ENCODE measurements at places on chromosomes 7 and 10. TPM values are rescaled to one million over a fixed set of nuclear protein-coding genes. Genes with fewer than 3 reads are reported as not detected.
A peak's percentile ranks its signal among the peaks of the same experiment; 100 is the strongest.

DNA sequence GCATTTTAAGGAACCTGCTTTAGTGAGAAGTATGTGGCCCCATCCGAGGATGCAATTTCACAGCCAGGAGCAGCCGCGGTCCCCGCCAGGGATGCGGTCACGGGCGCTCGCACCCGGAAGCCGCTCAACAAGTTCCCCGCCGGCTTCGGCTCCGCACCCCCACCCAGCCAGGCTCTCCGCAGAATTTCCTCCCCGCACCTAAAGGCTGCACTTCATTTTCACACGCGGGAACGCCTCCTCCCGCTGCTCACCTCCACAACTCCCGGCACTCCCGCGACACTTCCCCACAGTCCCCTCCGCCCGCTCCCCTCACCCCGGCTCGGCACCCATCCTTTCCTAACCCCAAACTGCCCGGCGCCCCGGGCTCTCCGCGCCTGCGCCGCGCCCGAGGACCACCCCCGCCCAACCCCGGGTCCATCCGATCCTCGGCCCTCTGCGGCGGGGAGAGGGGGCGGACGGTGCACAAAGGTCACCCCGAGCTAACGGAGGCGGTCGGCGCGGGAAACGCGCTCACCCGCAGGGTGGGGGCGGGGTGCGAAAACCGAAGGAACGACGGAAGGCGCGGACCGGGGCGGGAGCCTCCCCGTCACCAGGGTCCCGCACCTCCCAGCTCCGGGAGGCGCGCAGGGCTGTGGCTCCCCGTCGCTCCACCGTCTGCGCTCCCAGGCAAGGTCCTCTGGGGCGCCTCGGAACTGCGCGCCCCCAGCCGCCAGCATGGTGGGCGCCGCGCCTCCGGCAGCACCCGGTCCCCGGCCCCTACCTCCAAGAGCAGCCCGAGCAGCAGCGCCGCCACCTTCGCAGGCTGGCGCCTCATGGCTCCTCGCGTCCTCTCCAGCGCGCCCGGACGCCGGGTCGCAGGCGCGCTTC is 558 bp downstream of the VOPP1 start:
- peak; percentile 53 for DNase-seq

- DNase-seq: no peak
These were observed 7.6 kb upstream of the BPGM start for GRCh38 chr7:134639061-134639460.

DNA sequence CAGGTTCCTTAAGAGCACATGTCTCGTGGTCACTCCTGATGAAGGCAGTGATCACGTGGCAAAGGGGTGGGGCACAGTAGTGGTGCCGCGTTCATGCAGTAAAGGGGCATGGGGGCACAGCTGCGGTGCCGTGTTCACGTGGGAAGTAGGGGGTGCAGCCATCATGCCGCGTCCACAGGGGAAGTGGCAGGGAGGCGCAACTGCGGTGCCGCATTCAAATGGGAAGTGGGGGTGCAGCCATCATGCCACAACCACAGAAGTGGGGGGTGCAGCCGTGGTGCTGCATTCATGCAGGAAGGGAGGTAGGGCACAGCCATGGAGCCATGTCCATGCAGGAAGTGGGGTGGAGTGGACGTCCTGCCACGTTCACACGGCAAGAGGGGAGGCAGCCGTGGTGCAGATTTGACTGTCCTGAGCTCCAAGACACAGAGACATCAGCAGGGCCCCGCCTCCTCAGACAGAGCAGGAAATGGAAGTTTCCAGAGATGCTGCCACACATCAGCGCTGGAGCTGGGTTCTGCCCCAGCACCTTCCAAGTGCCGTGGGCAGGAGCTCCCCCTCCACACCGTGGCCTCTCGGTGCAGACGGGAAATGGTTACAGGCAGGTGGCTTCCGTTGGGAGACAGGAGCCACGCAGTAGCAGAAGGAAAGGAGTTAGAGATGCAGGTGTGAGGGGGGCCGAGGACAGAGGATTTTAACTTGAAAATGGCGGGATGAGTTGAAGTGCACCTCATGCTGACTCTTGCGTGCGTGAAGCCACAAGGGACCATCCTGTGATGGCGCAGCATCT is 95.0 kb upstream of the DDC start:
- no peak for DNase-seq

IRF5 gene
- total RNA-seq: 2.2 TPM

GRCh38 chr7:2373124-2373556 is 18.5 kb downstream of the EIF3B start:
- DNase-seq: no peak

- DNase-seq: peak; percentile 51
These were observed 41.5 kb downstream of the PRF1 start for GRCh38 chr10:70561070-70561469.

DNA sequence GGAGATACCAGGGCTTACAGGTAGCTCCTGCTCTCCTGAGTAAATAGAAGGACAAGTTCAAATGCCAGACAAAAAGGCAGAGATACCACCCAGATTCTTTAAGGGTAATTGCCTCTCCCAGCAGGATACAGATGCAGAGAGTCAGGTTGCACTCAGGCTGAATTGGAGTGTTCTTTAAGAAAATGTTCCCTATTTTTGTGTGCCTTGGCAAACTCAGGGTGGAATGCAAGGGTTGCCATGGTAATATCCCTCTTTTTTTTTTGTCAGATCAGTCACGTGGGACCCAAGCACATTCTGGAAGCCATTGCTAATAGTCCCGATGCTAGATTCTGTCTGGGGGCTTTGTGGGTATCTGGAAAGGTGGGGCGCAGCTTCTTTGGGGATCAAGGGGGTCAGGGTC is 628.0 kb downstream of the CALN1 start:
- no peak for DNase-seq

DNA sequence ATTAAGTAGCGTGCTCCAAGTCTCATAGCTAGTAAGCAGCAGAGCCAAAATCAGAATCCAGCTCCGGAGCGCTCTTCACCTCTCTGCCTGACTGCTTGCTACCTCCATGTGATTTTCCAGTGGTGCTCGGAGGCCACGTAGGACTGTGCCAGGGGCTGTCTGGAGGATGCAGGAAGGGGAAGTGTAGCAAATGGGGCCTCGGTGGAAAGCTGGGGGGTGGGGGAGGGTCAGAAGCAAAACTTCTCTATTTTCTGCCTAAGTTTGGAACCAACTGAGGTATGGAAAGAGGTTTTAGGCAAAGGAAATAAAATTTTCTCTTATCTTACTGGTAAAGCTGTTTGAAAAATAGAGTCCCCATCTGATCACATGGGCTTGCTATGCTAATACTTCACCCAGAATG is 108.7 kb downstream of the TBXAS1 start:
- peak; percentile 26 for DNase-seq

- DNase-seq: no peak
These were observed 63.0 kb downstream of the INSIG1 start for GRCh38 chr7:155360495-155361345.

GRCh38 chr7:36185092-36185491 is 32.0 kb downstream of the EEPD1 start:
- no peak for DNase-seq

DNA sequence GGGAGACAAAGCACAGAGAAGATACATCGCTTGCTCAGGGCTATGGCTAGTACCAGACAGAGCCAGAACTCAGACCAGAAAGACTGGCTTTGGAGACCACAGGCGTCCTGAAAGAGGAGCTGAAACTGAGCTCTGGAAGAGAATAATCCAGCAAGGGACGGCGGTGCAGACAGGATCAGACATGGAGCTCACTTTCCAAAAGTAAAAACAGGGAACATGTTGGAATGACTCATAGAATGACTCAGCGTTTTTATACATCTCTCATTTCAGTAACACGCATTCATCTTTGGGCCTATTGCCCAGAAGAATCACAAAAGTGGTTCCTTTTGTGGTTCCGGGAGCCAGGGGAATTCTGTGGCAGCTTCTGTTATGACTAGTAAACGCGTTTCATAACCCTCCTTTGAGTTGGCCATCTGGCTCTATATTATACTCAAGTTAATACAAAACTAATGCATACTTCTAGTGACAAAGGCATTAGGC is 37.2 kb downstream of the PLEKHS1 start:
- DNase-seq: no peak

ZSCAN21 gene
- 6.4 TPM for total RNA-seq

GRCh38 chr10:124076148-124076733 is 17.2 kb downstream of the CHST15 start:
- DNase-seq: no peak

- DNase-seq: no peak
These were observed 71.2 kb upstream of the INSIG1 start for GRCh38 chr7:155226261-155227003.

INA gene
- total RNA-seq: not detected

GRCh38 chr10:113384181-113384580 is 168.7 kb upstream of the HABP2 start:
- DNase-seq: no peak

IQUB gene
- total RNA-seq: 0.38 TPM

ADAM12 gene
- 0.27 TPM for total RNA-seq

DNA sequence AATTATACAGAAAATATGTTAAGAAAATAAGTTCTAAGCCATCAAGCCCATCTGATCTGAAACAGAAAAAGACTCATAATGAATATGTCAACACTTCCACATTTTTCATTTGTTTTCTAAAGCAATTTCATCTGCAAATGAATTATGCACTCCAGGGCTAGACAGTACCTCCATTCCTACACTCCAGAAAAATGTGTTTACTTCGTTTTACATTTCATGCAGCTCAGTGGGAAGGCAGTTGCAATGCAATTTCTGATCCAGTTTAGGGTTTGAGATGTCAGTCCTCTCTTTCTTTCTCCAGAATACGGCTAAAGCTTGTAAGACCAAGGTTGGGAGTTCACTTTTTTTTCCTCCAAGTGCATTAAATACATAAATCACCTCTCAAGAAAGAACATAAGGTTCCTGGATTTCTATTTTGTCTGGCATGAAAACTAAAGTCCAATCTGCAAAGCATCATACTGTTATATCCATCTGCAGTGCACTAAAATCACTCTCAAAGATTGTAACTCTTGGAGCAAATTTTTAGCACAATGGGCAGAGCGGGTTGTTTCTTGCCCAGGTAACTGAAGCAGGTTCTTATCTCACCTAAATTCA is 348.8 kb upstream of the C7orf33 start:
- no peak for DNase-seq

- DNase-seq: no peak
These were observed 28.9 kb downstream of the GNA12 start for GRCh38 chr7:2814946-2815874.
